ENCODE measurements at places on chromosomes 11 and 22.

- peak; percentile 81 for DNase-seq
These were observed at the start of gene EPS8L2 for GRCh38 chr11:705646-706438. Gene EPS8L2 (plus strand): TSS chr11:706231. CDS start chr11:709408, 3,177 bp downstream.

DNA sequence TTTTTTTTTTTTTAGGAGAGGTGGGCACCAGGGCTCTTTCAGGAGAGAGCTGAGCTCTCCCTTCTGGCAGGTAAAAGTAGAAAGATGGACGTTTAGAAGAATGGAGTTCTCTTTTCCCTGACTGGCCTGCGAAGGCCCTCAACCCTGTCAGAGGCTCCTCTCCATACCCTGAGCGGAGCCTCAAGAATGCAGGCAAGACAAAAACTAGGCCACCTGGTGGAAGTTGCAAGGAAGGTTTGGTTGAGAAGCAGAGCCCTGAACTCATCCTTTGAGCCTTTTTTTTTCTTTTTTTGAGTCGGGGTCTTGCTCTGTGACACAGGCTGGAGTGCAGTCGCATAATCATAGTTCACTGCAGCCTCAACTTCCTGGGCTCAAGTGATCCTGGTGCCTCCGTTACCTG, 1.4 kb downstream of the OTOG start:
- DNase-seq, result no peak

DNA sequence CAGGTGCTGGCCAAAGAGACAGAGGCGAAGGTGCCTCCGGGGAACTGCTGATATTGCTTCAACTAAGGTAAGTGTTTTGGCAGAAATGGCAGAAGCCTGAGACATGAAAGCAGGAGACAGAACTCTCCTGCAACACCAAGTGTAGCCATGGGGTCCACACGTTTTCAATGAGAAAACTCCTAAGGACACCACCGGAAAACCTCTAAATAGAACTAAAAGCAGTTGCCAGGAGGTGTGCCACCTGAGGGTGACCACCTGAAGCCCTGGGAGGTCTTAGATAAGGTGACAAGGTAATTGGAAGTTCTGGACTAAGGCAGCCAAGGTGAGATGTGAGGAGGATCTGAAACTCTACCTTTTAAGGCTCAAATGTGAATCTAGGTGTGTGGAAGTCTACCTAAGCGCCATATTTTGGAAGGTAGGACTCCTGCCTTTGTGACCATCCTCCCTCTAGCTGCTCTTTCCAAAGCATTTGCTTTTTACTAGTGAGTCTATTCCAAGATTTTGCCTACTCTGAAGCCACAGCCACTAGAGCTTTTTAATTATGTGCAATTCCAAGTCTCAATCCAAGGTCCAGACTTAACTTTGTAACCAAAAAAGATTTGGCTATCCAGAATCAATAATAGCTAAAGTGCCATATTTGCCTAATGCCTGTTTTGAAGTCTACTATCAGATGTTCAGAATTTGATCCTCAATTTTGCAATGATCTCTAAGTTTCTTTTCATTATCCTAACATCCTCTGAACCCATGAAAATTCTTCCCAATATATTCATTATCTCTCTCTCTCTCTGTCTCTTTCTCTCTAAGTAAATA, 4.5 kb upstream of the ZC3H12C start:
- no peak for DNase-seq

- DNase-seq, result no peak
These were observed 47.8 kb upstream of the A4GALT start for GRCh38 chr22:42768385-42769035.

GRCh38 chr11:89205378-89205777, 27.7 kb downstream of the TYR start:
- DNase-seq, result no peak

DNA sequence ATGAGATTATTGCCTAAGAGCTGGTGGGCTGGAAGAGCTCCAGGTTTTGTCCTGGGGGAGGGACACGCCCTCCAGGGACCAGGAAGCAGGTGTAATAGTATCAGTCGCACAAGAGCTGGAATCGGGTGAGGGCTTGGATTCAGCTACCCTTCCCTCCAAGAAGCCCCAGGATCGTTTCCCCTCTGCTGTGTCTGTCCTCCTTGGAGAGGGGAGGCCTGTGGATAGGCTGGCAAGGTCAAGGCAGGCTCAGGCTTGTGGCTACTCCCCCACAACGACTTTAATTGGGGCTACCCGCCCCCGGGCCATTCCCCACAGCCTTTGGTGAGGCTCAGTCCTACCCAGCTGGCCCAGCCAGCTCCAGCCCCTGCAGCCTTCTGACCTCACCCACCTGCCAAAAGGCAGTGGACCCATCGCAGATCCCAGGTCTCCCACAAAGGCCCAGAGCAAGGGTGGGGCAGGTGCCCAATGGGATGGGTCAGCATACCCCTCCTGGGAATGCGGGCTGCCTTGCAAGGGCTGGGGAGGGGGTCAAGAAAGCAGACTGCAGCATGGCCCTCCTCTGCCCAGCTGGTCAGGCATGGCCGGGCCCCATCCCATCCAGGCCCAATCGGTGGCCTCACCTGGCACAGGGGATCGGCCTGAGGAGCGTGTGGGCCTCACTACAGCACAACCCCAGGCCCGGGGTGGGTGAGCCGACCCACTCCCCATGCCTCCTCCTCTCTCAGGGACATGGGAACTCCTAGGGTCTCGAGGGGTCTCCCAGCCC, 1.0 kb downstream of the CTSD start:
- DNase-seq, result no peak

- no peak for DNase-seq
These were observed 34.3 kb upstream of the MRPL17 start for GRCh38 chr11:6717426-6717825.

GRCh38 chr22:32810555-32811133, 9.1 kb downstream of the TIMP3 start:
- DNase-seq, result no peak

DNA sequence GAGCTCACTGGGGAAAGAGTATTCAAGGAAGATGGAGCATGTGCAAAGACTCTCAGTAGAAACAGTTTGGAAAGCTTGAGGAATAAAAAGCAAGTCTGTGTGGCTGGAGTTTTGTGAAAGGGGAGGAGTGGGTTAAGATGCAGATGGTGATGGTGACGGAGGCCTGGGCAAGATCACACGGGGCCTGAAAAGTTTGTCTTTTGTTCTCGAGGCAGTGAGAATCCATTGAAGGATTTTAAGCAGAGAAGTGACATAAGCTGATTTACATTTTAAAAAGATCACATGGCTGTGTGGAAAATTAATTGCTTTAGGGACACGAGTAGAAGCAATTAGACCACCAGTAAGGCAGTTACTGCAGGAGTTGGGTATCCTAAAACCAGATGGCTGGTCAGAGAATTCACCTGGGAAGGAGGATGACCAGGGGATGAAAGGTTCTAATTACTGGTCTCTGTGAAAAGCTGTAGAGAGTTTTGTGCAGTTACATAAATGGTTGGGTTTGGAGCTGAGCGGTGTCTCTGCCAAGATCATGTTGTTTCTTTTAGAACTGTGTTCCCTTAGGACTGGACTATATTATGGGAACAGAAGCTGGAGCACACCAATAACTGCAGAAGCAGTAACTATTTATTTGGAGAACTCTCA, 7.1 kb downstream of the RRP8 start:
- DNase-seq, result no peak
